ENCODE measurements at places on chromosomes 3 and 15.

DNA sequence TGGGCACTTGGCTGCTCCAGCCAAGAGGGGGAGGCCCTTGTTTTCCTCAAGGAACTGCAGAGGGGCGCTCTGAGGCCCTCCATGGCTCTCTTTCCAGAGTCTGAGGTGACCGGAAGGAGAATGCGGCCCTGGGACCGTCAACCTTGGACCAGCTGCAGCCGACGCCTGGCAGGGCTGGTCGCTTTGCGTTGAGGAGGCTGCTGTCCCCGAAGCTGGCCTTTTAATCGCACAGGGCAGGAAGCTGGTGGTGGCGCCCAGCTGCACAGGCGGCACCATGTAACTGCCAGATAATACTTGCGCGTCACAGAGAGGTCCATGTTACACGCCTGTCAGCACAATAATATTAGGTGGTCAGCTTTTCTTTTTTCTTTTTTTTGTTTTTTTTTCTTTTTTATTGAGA lies 875 bp upstream of the HLTF start:
- no peak for DNase-seq

DNA sequence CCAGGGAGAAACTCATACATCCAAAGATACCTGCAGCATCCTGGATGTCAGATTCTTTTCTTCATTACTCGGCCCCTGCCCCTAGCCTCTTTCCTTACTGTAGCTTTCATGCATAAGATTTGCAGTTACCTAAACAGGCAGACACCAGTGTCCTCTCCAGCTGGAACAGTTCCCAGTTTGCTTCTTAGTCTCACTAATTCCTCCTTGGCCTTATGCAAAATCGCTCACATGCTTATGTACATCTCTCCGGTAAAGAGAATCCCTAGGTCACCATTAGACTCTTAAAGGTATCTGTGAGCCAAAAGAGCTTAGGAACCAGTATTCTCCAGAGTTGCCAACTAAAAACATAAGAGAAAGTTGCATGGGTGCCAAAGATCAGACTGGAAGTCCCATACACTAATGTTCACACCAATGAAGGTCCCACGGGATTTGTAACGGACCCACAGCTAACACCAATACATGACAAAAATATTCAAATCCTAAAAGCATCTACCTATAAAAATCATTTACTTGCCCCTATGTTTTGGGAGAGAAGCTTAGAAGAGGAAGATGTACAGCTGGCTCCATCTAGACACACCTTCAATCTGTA lies 66.6 kb downstream of the CBLB start:
- no peak for DNase-seq

GRCh38 chr15:67148196-67148701 lies 82.8 kb downstream of the SMAD3 start:
- no peak for DNase-seq

DNA sequence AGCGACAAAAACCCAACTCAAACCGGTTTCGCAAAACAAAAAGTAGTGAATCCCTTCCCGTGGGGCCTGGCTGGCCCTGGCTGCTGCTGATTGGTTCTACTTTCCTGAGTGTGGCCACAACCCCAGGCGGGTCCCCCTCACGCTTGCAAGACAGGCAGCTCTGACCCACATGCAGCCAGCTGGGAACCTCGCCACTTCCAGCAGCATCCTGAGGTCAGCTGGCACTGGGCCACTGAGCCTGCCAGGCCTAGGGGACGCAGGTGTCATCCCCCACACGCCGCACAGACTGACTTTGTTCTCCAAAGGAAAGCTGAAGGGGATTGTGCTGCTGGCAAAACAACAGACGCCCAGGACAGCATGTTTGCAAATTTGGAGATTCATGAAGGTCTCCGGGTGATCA lies 111.1 kb downstream of the TPRA1 start:
- no peak for DNase-seq

- no peak for DNase-seq
Observed at GRCh38 chr3:145952536-145952935, 208.4 kb downstream of the PLOD2 start.

DNA sequence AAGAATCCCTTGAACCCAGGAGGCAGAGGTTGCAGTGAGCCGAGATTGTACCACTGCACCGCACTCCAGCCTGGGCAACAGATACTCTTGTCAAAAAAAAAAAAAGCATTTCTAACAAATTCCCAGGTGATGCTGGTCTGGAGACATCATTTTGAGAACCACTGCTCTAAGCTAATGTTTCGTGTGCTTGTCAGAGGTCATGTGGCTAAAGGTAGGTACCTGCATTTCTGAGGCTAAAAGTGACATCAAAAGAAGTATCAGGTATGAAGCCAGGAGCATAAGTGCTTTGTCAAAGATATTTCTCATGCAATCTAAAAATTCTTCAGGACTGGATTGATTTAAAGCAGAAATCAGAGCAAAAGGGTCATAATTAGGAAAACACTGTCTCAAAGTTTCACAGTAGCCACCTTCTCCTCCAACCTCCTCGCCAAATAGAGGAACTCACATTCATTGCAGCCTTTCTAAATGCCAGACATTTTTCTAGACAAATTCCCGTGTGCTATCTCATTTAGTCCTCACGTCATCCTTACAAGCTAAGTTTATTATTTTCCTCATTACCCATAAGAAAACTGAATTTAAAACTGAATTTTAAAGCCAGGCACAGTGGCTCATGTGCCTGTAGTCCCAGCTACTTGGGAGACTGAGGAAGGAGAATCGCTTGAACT lies 25.7 kb upstream of the GSK3B start:
- no peak for DNase-seq

GRCh38 chr3:81406318-81406717 lies 355.1 kb downstream of the GBE1 start:
- no peak for DNase-seq

DNA sequence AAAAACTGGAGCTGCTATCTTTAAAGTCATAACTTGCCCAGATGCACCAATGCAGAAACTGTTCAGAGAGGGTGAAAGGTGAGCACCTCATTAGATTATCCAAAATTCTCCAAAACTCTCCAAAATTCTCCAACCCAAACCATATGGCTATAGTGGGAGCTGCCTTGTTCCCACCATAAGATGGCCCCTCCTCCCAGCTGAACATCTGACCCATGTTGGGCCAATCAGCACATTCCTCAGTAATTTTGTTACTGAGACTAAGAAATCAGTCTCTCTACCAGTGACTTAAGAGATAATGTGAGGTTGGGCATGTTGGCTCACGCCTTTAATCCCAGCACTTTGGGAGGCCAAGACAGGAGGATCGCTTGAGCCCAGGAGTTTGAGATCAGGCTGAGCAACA lies 32.8 kb downstream of the DPH3 start:
- no peak for DNase-seq

DNA sequence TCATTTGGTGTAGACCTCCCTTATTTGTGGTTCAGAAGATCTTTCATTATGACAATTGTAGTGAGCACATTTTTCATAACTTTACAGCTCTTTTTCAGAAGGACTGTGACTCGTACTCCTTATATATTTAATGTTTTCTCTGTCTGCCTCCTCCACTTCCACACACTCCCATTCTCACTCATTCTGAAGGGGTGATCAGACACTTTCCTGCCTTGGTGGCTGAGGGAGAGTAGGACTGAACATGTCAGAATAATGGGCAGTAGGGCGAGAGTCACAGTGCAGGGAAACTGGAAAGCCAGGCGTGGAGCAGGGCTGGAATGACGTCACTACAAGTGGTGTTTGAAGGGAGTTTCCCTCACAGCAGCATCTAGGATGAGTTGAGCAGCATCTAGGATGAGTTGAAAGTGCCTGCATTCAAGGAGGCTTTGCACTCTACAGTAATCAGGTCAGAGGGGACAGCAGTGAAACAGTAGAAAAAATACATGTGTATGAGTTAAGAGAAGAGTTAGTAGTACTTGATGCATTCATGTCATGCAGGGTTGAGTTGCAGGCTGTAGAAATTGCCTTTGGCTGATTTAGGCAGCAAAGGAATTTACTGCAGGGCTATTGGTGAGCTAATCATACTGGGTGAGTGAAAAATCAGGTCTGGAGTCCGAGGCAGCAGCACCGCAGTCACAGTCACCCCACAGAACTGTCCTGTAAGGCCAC lies 36.3 kb upstream of the FBXL22 start:
- DNase-seq: peak; percentile 54

DNA sequence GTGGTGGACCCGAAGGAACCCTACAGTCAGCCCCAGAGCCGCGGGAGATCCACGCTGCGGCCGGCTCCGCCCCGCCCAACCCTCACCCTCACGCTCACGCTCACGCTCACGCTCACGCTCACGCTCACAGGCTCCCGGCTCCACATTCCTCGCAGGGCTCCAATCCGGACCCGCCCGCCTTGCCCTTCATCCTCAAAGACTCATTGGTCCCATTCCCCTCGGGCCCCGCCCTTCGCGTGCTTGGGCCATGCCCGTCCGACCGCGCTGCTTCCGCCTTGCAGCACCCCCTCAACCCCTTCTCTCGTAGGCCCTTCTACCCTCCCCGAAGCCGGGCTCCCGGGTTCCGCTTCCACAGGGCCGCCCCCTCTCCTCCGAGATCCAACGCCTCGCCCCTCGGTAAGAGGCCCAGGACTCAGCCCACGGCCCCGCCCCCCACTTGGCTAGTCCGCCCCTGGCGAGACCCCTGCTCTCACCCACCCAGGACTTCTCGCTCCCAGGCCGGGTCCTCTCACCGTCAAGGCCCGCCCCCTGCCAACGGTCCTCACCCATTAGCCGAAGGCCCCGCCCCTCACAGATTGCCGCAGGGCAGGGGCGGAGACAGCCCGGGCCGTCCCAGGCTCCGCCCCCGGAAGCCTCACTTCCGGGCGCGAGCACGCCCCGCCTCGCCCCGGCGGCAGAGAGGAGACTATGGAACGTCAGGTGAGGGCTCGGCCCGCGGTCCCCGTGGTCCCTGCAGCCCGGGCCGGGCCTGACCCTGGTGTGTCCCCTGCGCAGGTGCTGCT lies at the start of gene APEH:
Gene APEH (plus strand): TSS at position 637 of the 782 bp plus-strand sequence. CDS start 51 bp downstream, at position 688.
- peak; percentile 96 for DNase-seq

DNA sequence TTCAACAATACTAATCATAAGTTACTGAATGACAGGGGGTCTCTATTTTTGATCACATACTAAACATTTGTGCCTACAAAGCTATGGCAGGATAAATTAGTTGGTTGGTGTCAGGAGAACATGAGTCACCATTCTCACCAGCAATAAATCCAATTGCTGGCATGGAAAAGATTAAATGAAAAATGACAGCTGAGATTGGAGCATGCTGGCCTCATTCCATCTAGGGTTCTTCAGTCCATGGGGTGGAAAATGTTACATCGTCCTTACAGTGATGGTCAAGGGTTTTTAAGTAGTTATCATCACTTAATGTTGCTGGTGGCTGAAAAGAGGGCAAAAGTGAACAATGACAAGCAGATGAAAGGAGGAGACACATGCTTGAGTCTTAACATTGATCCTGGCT lies 180.1 kb upstream of the BCL6 start:
- no peak for DNase-seq

- no peak for DNase-seq
Observed at GRCh38 chr3:174862666-174863065, 3.5 kb downstream of the NAALADL2 start.

- DNase-seq: no peak
Observed at GRCh38 chr15:91864664-91865063, 11.2 kb downstream of the SLCO3A1 start.

DNA sequence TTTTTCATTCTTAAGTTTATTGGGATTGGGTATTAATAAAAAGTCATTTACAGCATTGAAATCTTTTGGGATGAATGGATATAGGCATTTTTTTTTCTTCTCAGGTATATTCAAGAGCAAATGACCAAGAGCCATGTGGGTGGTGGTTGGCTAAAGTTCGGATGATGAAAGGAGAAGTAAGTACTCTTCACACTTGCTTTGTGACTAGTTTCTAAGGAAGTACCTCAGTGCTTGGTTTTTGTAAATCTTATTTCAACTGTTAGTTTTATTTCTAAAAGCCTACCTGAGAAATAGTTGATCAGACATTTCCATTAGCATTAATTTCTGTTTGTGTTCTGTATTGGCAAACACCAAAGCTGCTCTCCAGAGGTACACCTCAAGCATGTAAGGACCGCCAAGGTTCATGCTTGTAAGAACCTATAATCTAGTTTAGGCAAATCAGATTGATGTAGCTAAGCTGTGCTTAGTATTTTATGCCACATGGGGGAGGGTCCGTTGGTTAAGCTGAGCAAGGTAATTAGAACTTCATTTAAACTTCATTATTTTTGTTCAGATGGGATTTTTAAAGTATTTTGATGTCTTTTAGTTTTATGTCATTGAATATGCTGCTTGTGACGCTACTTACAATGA lies 35.4 kb downstream of the FXR1 start:
- DNase-seq: no peak

- DNase-seq: no peak
Observed at GRCh38 chr3:193134856-193135255, 106.2 kb upstream of the PLAAT1 start.

DNA sequence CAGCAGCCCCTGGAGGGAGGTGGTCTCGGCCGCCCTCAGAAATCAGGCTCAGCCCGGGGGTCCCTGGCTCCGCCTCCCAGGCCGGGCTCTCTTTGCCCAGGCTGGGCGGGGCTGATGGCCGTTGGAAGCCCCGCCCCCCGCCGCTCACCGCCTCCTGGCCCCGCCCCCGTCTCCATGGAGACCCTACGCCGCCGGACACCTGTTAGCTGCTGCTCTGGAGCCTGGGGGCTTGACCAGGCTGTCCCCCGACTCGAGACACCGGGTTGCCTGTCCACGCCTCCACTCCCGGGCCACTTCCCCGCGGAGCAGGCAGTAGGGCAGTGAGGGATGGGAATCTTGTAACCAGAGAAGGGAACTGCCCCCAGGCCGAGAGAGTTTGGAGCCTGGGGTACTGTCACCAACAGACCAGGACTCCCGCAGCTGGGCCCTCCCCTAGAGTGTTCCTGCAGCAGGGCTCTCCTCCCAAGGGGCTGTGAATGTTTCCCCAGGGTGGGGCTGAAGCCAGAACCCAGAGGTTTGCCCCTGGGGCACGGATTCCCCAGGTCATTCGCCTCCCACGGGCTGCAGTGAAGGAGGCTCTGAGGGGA lies 27.8 kb upstream of the RPL32 start:
- DNase-seq: peak; percentile 46

GRCh38 chr15:31487811-31488436 lies 161.3 kb downstream of the KLF13 start:
- no peak for DNase-seq

Data from stimulated activated CD4-positive, alpha-beta T cell treated with anti-CD3 and anti-CD28 coated beads, TNF-alpha, amount 100 ng/mL, for 24 hours (primary cell).